Renal cortical epithelial cell (primary cell): ENCODE measurements at places on chromosomes 7 and 10.
A peak's percentile ranks its signal among the peaks of the same experiment; 100 is the strongest.

- no peak for DNase-seq
Observed at GRCh38 chr10:83179371-83179770, 959.9 kb upstream of the GHITM start.

DNA sequence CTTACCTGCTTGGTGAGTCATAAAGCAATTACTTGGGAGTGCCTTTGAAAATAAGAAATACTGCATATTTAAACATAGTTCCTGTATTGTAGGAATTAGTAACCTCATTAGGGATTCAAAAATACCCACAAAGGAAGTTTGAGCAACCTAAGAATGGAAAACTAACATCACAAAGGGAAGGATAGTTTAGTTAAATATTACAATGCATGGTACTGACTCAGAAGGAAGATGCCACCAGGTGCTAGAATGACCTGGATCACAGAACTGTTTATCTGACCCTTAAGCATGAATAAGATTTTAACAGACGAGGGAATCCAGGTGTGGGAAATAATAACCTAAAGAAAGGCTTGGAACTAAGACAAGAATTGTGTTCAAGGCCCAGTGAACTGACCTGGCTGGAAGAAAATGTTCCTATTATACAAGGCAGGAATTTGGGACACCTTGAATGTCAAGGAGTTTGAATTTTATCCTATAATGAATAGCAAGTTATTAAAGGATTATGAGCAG, 106.4 kb downstream of the GSAP start:
- peak; percentile 96 for DNase-seq

DNA sequence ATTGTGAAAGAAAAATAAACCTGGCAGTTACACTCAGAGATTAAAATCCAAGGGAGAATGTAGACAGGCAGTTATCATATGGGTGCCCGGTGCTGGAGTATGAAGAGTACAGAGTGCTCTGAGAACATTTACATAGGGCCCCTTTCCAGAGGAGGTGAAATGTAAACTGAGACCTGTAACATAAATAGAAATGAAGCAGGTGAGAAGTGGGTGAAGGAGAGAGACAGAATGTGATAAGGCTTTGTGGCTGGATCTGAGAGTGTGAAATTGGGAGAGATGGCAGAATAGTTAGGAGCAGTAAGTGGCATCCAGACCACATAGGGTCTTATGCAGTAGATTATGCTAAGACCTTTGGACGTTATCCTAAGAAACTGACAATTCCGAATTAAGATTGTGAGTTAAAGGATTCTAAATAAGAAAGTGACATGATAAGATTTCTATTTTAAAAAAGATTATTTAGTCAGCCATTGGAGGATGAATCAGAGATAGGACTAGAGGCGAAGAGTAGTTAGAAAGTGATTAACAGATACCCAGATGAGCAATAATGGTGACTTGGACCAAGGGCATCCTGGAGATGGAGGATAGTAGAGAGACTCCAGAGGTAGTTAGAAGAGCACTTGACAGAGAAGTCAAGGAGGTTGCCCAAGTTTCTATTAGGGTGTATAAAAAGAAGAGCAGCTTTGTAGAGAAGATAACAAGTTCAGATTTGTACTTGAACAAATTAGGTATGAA, 36.7 kb downstream of the DNAH11 start:
- DNase-seq: no peak

DNA sequence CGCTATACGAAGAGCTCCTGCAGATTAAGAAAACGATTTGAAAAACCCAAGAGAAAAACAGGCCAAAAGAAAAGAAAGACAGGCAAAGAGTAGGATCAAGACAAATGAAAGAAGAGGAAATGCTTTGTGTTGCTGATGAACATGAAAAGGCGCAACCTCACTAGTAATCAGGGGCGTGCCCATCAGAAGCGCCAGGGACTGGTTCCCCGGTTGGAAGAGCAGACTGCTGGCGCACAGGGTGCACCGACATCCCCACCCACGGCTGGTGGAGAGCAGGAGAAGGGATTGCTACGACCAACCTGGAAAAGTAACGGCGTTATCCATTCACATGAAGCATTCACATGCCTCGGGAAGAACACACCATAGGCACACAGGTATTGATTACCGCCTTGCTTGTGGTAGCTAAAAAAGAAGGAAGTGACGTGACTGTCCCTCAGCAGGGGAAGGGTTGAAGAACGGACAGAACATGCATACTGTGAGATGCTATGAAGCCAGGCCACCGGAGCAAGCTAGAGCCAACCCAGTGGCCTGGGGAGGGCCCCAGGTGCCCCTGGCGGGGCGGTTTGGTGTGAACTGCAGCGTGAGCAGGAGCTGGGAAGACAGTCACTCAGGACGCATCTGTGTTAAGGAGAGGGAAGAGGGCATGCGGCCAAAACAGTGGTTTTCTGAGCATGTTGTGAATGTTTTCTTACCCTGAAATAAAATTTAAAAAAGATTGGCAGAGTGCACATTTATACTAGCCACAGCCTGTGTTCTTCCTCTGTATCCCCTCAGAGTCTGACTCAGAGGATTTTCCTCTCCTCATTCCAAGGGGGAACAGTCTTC, 18.3 kb downstream of the AGAP3 start:
- no peak for DNase-seq

GRCh38 chr7:132286836-132287235, 289.4 kb downstream of the PLXNA4 start:
- no peak for DNase-seq

DNA sequence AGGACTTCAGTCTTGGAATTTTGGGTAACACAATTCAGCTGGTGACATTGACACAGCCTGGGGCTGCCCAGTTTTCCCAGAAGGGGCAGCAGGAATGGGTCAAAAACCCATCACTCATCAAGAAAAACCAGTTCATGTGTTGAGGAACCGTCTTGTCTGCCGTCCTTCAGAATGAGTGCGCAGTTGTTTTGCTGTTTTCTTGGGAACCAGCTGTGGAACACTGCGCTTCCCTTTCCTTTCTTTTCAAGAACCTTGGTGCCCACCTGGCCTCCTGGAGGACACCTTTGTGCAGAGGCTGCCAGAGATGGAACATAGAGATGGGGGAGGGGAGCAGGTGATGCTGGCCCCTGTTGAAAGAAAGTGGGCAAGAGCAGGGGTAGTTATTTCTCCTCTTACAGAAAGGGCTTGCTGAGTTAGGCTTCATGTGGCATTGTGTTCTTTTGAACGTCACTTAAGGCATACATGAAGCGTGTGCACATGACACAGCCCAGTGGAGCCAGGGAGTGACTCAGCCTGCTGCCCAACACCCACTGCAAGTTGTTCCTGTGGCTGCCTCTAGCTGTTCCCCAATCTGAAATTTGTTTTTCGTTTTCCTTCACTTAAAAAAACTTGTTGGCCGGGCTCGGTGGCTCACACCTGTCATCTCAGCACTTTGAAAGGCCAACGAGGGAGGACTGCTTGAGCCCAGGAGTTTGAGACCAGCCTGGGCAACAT, 87.4 kb upstream of the TNS3 start:
- DNase-seq: peak; percentile 96

GRCh38 chr10:103845972-103846371, 9.4 kb downstream of the SH3PXD2A start:
- no peak for DNase-seq

DNA sequence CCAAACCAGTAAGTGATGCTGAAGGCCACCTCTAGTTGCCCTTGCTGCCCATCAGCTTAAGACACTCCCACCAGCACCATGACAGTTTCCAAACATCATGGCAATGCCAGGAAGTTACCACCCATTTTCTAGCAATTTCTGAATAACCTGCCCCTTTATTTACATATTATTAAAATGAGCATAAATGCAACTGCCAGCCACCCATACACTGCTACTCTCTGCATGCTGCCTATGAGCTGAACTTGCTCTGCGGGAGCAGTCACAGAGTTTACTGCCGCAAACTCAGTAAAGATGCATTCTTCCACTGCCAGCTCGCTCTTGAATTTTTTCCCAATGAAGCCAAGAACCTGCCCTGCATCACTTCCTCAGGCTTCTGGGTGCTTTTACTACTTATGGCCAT, 212.6 kb downstream of the SH2D4B start:
- DNase-seq: no peak

GRCh38 chr10:35025916-35026315, 64.2 kb downstream of the CUL2 start:
- peak; percentile 50 for DNase-seq

GRCh38 chr7:3250725-3251124, 50.3 kb upstream of the SDK1 start:
- no peak for DNase-seq

DNA sequence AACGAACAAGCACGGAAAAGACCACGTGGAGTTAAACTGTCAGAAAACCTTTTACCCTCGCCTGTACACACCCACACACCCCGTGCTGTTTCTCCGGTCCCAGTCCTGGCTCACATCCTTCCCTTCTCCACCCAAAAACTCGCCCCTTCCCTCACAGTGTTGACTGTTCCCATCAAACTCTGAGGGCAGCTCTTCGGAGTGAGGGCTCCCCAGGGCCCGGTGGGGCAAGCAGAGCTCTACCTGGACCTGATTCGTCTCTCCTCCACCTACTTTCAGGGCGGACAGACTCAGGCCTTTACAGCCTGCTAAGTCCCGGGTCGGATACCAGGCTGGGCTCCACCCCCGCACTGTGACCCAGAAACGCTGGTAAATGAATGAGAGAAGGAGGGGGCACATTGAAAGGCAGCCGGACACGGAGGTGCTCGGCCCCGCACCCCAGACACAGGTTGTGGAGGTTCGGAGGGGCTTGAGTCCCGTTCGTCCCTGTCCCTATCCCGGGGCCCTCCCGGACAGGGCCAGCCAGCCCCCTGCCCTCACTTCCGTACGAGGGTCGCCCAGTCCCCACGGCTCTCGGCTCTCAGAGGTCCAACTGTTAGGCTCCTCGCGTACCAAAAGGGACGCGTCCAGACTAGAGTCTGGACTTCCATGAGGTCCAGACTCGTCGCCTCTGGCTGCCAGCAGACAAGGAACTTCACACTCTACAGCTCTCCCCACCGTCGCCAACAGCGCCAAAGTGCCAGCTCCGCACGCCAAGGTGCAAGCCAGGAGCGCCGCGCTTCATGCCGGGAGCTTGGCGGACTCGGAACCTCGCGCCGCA, 31.7 kb upstream of the ASL start:
- DNase-seq: peak; percentile 32

DNA sequence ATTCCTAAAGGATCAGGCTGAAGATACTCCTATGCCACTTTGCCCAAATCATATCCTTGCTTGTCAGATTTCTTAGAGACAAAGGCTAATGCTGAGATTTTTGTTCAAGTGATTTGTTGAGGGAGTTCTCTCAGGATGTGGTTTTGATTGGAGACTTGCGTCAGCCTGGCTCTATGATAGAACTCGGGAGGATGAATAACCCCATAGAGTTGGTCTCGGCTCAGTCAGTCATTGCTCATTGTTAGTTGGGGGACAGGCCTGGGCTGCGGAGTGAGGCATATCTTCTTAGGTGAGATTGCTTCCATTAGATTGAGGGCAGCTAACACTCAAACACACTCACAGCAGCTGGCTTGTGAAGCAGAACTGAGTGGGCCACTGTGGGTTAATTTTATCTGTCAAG, 203.4 kb downstream of the KIF20B start:
- no peak for DNase-seq

GRCh38 chr10:35789996-35790395, 147.9 kb upstream of the FZD8 start:
- DNase-seq: peak; percentile 68

- DNase-seq: peak; percentile 20
Observed at GRCh38 chr7:116340943-116341907, 130.9 kb downstream of the TES start.

- no peak for DNase-seq
Observed at GRCh38 chr7:67209256-67209655, 212.6 kb downstream of the TYW1 start.

DNA sequence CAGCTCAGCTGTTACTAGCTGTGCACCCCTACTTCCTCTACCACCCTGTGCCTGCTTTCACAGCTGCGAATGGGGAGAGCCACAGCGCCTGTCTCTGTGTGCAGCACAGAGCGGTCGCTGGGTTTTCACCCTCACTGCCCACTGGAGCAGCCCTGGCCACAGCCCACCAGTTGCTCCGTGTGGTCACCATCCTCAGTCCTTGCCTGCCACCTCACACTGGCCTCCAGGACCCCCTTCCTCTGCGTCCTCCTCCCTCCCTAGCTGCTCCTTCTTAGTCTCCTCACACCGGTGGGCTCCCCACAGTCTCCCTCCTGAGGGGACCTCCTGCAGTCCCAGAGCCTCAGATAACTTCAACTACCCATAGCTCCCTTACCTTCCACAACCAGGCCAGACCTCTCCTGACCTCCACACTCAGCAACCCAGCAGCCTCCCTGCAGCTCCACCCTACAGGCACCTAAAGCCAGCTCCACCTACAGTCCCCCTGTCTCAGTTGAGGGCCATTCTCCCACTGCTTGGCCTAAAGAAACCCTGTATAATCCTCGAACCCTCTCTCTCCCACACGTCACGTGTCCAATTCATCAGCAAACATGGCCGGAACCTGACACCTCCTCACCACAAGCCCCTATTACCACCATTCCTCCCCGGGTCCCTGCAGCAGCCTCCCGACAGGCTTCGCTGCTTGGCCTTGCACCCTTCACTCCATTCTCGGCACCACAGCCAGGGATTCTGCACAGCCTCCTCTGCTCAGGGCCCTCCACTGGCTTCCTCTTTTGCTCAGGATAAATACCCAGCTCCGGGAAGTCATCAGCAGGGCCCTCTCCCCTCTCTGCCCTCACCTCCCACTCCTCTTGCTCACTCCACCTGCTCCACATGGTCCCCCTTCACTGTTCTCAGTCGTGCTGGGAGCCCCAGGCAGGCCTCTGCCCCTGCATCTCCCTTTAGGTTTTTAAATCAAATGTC, 28.1 kb downstream of the PLAC9 start:
- no peak for DNase-seq

GRCh38 chr7:150871601-150872000, 19.3 kb downstream of the AOC1 start:
- no peak for DNase-seq

DNA sequence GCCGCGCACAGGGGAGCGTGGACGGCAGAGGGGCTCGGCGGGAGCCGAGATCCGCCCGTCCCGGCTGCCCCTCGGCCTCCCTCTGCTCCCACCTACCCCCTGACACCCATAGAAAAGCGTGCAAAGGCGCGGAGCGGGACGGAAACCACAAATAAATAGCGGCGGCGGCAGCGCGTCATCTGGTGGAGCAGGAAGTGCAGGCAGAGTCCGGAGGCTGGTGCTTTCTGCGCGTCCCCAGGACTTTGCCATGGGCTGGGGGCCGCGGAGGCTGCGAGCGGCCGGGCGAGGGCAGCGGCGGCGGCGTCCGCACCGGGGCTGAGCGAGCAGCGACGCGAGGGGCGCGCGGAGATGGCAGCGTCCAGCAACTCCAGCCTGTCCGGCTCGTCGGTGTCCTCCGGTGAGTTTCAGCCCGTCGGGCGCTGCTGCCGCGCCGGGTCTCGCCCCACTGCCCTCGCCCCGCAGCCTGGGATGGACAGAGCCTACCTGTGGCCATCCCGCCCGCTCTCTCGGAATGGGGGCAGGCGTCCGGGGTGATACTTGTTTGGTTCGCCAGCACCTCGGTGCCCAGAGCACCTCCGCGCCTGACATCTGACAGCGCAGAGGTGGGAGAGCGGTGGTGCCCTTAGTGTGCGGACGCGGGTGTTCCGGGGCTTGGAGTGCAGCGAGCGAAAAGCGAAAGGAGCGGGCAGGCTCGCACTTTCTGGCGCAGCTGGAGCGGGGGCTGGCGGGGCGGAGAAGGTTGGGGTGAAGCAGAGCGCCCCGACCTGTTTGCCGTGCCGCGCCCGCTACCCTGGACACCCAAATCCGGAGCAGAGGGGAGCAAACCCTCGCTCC, at the start of gene CHN2:
Gene CHN2 (plus strand): TSS at position 182 of the 834 bp plus-strand sequence.
- peak; percentile 10 for DNase-seq
